ENCODE measurements at places on chromosomes 3 and 15.

GRCh38 chr3:171904829-171905228, 61.7 kb downstream of the TMEM212 start:
- no peak for DNase-seq

DNA sequence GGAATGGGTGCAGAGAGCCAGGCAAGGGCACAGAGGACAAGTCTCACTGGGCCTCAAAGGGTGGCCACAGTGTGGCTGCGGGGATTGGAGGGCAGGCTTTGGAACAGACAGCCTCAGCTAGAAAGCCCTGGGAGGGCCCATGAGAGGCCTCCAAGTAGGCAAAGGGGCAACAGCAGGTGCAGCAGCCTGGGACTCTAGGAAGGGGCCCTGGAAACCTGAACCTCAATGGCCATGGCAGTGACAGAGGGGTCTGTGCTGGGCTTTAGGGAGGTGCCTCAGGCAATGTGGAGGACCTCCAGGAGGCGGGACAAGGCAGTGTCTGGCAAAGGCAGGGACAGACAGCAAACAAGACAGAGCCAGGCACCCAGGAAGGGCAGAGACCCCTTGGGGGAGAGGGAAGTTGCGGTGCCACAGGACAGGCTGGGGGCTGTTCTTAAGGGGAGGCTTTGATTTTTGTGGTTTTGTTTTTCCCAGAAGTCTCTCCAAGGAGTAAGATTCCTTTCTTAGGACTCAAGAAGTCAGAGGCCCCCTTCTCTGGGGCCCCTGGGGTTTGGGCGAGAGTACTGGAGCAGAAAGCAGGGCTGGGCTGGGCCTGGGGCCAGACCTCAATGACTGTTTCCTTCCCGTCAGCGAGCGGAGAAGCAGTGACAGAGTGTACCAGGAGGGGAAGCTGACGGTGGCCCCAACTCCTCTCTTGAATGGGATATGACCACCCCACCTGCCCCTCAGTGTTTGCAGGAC, 9.7 kb downstream of the STOML1 start:
- peak; percentile 90 for DNase-seq

DNA sequence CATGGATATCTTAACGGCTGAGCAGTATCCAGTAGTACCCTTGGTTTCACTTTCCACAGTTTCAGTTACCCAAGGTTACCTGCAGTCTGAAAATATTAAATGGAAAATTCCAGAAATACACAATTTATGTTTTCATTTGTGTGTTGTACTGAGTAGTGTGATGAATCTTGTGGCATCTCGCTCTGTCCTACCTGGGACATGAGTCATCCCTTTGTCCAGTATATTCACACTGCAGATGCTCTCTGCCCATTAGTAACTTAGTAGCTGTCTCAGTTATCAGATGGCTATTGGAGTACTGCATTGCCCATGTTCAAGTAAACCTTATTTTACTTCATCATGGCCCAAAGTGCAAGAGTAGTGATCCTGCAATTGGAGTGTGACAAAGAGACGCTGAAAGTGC, 26.1 kb downstream of the GASK1A start:
- no peak for DNase-seq

GRCh38 chr3:94336046-94336753, 273.3 kb downstream of the NSUN3 start:
- peak; percentile 55 for DNase-seq

DNA sequence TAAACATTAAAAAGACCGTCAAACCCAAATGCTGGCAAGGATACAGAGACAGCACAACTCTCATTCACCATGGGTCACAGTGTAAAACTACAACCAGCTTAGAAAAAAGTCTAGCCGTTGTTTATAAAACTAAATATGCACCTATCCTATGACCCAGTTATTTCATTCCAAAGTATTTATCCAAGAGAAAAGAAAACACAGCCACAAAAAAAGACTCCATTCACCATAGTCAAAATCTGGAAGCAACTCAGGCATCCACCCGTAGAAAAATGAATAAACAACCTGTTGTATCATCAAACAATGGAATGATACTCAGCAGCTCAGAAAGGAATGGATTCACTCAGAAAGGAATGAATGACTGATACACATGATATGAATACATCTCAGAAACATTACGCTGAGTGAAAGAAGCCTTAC, 28.6 kb downstream of the PLD1 start:
- DNase-seq: no peak

- DNase-seq: peak; percentile 84
These were observed 567.8 kb downstream of the ZPLD1 start for GRCh38 chr3:103002425-103003176.

DNA sequence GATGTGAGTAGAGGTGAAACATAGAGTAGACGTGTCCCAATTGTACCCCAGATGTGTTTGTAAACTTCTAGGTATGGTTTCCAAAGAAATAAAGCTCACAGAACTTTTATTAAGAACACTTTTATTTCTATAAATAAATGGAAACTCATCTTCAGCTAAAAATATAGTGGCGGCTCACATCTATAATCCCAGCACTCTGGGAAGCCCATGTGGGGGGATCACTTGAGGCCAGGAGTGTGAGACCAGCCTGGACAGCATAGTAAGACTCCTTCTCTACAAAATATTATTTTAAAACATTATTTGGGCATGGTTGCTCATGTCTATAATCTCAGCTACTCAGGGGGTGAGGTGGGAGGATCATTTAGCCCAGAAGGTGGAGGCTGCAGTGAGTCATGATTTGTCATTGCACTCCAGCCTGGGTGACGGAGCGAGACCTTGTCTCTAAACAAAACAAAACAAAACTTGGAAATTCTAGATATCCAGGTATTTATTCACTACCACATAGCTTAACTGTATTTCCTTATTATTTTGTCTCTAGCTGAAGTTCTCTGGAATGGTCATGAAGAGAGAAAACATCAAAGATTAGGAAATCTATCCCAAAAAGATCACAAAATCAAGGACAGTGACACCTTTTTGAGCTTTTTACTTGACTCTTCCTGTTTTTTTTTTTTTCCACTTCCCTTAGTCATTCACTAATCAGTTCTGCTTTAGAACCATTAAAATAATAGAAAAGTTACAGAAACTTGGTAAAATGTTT, 258.1 kb downstream of the TIGIT start:
- DNase-seq: no peak

DNA sequence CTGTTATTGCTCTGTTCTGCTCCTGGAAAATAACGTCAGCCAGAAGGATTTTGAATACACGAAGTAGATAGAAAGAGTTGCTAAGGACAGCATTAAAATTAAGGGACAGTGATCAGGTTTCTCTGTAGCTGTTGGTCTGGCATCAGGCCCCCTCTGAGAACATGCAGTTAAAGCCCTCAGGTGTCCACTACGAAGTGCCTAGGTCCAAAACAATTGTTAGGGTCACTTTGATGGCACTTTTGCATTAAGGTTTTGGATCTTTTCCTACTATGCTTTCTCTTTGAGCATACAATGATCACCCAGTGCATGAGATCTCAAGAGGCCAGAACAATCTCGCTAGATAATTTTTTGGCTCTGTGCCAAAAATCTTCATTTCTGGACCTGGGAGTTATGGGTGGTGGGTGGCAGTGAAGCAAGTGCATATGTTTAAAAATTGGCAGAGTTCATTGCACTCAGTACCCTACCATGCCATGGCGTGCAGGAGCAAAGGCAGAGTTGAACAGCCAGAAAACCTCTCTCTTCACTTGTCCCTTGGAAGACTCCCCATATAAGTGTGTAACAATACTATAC, 797.6 kb downstream of the ROBO2 start:
- no peak for DNase-seq

DNA sequence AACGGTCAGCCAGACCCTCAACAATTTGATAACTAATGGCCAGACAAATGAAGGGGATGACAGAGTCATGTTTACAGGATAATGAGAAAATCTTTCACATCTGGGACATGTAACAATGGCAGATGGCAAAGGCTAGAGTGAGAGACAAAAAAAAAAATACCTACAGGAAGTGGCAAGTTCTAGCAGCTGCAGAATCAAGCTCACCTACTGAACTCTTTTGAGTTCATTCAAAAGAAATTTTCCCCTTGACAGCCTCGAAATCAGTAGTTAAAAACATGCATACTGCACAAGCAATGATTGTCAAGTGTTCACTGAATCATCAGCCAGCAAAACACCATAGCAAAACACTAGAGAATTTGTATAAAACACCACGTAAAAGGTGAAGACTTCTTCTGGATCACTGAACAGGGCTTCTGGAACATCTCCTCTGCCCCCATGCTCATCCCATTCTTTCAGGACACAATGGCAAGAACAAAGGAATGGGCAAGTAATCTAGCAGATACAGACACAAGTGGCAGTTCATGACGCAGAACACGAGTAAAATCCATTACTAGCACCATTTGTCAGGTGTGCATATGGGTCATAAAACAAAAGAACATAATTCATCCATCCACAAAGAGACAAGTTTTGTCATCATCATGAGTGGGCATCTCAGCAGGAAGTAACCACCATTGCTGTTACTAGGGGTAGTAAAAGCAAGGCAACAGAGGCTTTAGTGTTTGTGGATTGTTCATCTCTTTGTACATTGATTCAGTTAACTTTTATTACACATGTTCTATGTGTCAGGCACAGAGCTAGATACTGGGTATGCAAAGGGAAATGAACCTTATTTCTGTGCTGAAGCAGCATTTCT, 13.8 kb upstream of the KCNMB2 start:
- DNase-seq: no peak

DNA sequence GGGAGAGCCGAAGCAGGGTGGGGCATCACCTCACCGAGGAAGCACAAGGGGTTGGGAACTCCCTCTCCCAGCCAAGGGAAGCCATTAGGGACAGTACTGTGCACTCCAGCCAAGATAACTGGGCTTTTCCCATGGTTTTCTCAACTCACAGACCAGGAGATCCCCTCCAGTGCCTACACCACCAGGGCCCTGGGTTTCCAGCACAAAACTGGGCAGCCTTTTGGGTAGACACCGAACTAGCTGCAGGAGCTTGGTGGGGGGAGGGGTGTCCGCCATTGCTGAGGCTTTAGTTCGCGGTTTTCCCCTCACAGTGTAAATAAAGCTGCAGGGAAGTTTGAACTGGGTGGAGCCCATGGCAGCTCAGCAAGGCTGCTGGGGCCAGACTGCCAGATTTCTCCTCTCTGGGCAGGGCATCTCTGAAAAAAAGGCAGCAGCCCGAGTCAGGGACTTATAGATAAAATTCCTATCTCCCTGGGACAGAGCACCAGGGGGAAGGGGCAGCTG, 129.6 kb upstream of the LMCD1 start:
- no peak for DNase-seq

DNA sequence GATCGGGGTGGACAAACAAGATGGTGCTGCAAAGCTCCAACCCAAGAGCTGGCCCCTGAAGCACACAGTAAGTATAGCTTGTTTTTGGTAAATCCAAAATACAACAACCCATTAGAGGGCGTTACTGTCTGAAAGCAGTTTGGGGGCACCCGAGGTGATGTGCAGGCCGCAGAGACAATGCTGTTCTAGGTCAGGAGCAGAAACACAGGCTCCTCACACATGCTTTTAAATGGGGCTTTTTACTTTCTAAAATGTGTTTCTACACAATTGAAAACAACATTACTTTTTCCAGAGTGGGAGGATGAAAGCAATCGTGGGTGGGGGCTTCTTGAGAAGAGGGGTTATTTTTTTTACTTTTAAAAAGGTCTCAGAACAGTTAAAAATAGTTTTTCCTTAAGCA, 1029.3 kb upstream of the CFAP20DC start:
- DNase-seq: no peak

DNA sequence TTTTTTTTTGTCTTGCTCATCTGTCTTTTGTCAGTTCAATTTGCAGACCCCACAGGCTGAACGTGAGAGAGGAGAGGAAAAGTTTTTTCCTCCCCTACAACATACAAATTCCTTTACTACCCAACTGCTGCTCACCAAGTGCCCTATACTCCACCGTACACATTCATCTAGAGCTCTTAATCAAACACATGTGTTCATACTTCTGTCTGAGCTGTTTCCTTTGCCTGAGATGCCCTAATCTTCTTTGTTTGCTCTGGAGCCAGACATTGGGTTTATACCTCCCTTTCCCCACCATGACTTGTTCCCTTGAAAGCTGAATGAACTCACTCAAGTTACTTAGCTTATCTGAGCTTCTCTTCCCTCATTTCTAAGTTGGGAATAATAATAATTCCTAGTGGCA, 122.7 kb upstream of the RASGRP1 start:
- DNase-seq: no peak

GRCh38 chr3:149475451-149476060, 1.1 kb downstream of the TM4SF4 start:
- DNase-seq: no peak

DNA sequence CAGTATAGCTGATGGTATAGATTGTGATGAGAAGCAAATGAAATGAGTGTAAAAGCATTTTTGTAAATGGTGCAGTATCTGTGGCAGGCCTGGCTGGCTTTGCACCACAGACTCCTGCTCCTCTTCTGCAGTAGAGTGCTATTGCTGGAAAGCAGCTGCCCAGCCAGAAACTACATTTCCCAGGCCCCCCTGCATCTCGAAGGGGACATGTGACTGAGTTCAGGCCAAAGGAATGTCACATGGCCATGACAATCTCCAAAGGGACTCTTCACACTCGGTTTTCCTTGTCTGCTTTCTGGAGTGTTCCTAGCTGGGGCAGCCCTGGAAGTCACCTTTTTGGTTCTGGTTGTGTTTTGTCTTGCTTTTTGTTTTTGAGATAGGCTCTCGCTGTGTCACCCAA, 277.1 kb downstream of the SUCLG2 start:
- no peak for DNase-seq

DNA sequence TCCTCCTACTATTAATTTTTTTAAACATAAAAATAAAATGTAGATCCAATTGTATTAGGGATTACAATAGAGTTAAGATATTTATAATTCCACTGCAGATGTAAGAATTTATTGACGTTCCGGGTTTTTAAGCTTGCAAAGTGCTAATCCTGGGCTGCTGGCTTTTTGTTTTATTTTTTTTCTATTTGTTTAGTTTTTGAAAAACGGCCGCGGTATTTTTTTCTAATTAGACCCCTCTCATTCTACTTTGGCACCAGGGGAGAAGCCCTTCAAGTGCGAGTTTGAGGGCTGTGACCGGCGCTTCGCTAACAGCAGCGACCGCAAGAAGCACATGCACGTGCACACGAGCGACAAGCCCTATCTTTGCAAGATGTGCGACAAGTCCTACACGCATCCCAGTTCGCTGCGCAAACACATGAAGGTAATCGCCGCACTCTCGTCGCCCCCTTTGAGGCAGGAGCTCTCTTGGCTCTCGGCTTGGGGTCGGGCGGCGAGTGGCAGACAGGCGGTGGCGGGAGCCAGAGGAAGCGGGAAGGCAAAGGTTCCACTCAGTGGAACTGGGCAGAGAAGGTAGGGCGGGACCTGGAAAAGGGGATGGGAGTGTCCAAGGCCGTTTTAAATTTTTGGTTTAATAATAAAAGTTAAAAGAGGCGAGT, 3.2 kb downstream of the ZIC1 start:
- peak; percentile 29 for DNase-seq

- no peak for DNase-seq
These were observed 97.1 kb downstream of the TMEM108 start for GRCh38 chr3:133135306-133135705.
